ENCODE measurements at places on chromosomes 1 and 21. TPM values are rescaled to one million over a fixed set of nuclear protein-coding genes. Genes with fewer than 3 reads are reported as not detected.
A peak's percentile ranks its signal among the peaks of the same experiment; 100 is the strongest.

- DNase-seq: peak; percentile 83
Measured at GRCh38 chr1:150213170-150214098, 22.5 kb downstream of the ANP32E start.

Gene ITPKB
- polyA plus RNA-seq: 39.4 TPM

- no peak for DNase-seq
Measured at GRCh38 chr1:174736831-174737230, 262.9 kb upstream of the CACYBP start.

Gene ACBD6
- 27.8 TPM for polyA plus RNA-seq

- no peak for DNase-seq
Measured at GRCh38 chr21:37916310-37917051, at the start of gene KCNJ6. TSS of gene KCNJ6 (minus strand) at chr21:37916457. CDS start at chr21:37840682, 75,775 bp downstream.

- no peak for DNase-seq
Measured at GRCh38 chr1:68115308-68115707, 64.9 kb upstream of the DIRAS3 start.

GRCh38 chr1:172952516-172952915 lies 98.2 kb downstream of the TNFSF18 start:
- DNase-seq: no peak

GRCh38 chr21:34360488-34361241 lies 3.1 kb upstream of the KCNE2 start:
- no peak for DNase-seq

Gene TIE1
- not detected for polyA plus RNA-seq

Gene BCAN
- not detected for polyA plus RNA-seq

Gene HUNK
- not detected for polyA plus RNA-seq

DNA sequence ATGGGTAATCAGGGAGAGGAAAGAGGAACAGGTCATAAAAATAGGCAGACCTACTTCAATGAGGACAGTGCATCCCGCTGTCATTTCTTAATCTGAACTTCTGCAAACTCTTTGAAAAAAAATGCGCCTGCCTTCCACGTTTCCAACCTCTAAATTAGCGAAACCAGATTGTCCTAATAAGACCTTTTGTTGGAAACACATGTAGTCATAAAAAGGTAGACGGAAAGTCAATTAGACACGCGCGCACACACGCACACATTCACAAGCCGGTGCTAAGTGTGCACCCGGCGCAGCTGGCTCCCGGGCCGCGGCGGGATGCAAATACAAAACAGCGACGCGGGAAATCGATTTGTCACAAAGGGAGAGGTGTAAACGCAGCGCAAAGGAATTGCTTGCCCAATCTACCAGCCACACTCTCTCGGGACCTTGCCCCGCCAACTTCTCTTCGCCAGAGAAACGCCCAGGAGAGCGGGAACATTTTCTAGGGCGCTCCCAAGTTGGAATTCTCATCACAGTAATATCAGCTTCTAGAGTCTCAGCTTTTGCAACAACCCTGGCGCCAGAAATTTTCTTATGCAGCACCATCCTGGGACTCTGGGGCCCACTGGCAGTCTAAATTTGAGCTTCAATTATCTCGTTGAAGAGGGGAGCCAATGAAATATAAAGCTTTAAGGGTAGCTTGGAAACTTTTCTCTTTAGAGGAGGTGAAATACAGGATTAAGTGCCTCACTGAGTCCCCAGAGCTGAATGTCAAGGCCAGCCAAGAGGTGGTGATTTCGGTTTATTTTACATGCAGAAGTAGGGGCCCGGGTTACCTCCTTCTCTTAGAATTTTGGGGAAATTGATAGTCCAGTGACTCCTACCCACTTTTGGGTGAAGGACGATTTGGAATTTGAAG lies 4.5 kb downstream of the PRRX1 start:
- no peak for DNase-seq

- DNase-seq: no peak
Measured at GRCh38 chr1:163308811-163309210, 12.9 kb upstream of the NUF2 start.

Gene B3GALT2
- polyA plus RNA-seq: not detected
